ENCODE measurements at places on chromosomes 2 and 18.
A peak's percentile ranks its signal among the peaks of the same experiment; 100 is the strongest.

- DNase-seq = no peak
Measured at GRCh38 chr2:117128461-117128860, 686.0 kb upstream of the DDX18 start.

DNA sequence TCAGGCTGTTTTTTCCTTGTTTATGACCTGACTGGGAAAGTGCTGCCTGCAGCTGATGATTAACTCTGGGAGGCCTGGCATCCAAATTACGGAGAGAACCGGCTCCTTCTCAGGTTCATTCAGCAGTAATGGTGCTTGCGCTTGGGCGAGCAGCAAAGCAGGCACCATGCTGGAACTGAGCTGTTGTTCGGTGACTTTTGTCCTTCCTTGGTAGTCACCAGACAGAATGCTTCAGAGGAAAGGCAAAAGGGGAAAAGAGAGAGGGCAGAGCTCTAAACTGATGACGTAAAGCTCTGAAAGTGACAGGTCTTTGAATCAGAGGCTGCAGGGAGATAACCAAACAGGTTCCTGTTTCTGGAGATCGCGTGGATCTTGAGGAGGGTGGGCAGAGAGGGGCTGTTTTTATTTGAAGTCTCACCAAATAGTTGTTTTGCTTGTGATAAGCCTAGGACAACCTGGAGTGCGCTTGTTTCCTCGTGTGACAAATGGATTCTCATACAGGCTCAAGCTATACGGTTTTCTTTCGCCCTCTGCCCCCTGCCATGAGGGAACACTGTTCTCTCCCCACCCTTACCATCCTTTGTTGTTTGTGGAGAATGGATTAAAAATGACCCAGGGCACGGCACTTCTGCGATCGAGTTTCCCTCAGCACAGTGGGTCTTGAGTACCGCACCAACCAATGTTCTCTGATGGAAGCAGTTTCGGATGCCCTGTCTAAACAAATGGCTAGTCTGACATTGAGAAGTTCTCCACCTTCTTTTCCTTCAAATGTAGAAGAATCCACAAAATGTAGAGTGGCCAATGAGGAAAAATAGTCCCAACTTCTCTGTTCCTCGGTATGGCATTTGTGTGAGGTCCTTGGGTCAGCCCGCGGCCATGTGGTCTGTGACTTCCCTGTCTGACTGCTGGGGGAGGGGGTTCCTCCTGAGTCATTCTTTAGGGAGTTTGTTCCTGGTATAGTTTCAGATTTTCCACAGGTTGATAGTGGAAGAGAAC, 1.3 kb downstream of the RASGRP3 start:
- no peak for DNase-seq

- no peak for DNase-seq
Measured at GRCh38 chr18:74229005-74229404, 62.8 kb downstream of the CYB5A start.

GRCh38 chr2:239689410-239689809, 288.6 kb upstream of the HDAC4 start:
- no peak for DNase-seq

DNA sequence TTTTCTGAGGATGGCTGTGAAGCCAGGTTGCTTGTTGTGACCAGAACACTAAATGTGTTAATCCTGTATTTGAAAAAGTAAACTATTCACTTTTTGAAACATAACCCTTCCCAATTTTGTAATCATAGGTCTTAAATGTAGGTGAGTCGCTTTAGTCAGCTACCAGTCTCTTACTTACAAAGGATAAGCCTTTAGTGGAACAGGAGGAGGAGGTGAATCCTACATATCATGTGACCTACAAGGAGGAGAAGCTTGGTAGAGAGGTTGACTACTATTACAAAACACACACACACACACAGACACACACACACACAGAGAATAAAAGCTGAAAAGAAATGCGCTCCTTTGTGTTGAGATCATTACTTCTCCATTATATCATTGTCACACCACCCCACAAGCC, 59.9 kb upstream of the SPAG16 start:
- no peak for DNase-seq

- no peak for DNase-seq
Measured at GRCh38 chr18:47244086-47244485, 7.4 kb downstream of the SKOR2 start.

- DNase-seq = no peak
Measured at GRCh38 chr2:218982586-218983262, 2.3 kb downstream of the FEV start.

- no peak for DNase-seq
Measured at GRCh38 chr2:62733546-62733945, 28.0 kb downstream of the EHBP1 start.

DNA sequence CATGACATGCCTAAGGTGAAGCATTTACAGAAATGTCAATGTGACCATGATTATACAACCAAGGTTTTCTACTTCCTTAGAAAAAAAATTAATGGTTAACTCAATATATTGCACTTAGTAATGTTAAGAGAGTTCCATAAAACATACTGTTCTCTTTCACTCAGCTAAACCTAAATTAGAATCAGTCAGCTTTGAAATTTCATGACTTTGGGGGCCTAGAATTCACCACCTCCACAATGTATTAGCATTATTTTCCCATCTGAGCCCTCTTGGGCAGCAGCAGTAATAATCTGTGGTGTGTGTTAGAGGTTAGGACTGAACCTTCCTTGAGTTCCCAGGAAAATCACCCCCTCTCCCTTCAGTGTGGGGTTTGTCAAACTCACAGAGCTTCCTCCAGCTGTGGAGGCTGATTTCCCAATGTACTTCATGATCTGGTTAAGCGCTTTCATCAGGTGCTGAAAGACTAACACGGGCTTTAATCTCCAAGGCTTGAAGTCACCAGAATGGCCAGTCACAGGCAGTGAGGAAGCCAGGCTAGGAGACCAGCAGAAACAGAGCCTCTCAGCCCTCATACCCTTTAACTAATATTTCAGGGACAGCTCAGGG, 7.1 kb upstream of the UPP2 start:
- DNase-seq = no peak

- no peak for DNase-seq
Measured at GRCh38 chr18:46468426-46469180, 188.4 kb downstream of the LOXHD1 start.

- peak; percentile 34 for DNase-seq
Measured at GRCh38 chr2:39313575-39313974, 69.8 kb upstream of the CDKL4 start.

DNA sequence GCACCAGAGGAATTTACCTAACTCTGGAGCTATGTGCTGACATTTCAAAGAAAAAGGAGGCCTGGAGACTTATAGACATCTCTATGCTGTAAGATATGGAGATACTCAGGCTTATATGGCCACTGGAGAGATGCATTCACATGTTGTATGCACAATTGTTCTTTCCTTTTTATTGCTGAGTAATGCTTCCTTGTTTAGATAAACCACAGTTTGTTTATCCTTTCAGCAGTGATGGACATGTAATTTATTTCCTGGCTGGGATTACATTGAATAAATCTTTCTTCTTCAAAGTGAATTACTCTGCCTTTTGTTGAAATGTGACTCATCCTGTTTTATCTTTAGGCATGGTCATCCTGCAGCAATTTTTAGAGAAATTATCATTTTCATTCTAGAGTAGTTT, 716.7 kb upstream of the GCFC2 start:
- DNase-seq = no peak

- no peak for DNase-seq
Measured at GRCh38 chr2:241676665-241677064, 9.9 kb downstream of the DTYMK start.

GRCh38 chr2:213696442-213696841, 412.2 kb downstream of the SPAG16 start:
- DNase-seq = no peak

- no peak for DNase-seq
Measured at GRCh38 chr2:218319813-218320365, 27.6 kb upstream of the TMBIM1 start.

GRCh38 chr18:2310886-2311285, 260.4 kb downstream of the METTL4 start:
- DNase-seq = no peak

DNA sequence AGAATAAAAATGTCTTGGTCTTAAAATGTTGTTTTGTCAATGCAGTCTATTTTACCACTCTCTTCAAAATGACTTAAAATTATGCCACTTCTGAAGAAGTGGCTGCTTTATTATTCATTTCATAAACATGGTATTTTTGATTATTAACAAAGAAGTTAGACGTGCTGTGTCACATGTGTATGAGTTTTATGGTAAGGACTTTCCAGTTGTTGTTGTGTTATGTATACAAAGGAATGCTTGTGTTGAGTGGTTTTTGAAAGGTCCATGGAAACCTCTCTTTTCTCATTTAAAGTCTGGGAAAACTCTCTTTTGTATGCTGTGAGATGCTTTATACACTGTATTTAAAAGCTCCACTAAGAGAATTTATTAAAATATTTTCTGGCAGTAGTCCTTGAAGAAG, 116.2 kb downstream of the MTCL1 start:
- DNase-seq = no peak

GRCh38 chr2:232926431-232926939, 56.4 kb downstream of the SNORC start:
- DNase-seq = no peak

GRCh38 chr2:163953390-163953907, 217.6 kb upstream of the FIGN start:
- DNase-seq = no peak
